Left kidney (tissue), 8 donors: ENCODE measurements at places on chromosomes 7 and 10. TPM values are rescaled to one million over a fixed set of nuclear protein-coding genes. Genes with fewer than 3 reads are reported as not detected.

Gene FAM237B
- polyA plus RNA-seq: 1.1 TPM

- DNase-seq: no peak
These were observed 311.3 kb upstream of the ZMIZ1 start for GRCh38 chr10:78757344-78757925.

DNA sequence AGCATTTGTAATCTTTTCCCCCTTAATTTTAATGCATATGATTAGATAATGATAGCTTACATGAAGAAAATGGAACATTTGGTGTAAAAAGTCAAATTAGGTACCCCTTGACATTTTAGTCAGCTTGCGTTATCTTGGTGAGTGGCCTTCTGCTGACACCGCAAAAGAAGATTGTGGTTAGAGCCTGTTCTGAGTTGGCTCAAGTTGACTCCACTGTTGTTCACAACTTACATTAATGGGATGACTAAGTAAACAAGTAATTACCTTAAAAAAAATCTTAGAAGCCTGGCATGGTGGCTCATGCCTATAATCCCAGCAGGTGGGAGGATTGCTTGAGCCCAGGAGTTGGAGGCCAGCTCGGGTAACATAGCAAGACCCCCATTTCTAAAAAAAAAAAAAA lies 24.2 kb downstream of the TRRAP start:
- no peak for DNase-seq

- DNase-seq: no peak
These were observed 9.2 kb downstream of the TAS2R60 start for GRCh38 chr7:143452495-143452894.

Gene C10orf67
- 2.7 TPM for polyA plus RNA-seq

- no peak for DNase-seq
These were observed 4.2 kb downstream of the AFAP1L2 start for GRCh38 chr10:114400091-114400490.

Gene EEPD1
- 9.1 TPM for polyA plus RNA-seq

DNA sequence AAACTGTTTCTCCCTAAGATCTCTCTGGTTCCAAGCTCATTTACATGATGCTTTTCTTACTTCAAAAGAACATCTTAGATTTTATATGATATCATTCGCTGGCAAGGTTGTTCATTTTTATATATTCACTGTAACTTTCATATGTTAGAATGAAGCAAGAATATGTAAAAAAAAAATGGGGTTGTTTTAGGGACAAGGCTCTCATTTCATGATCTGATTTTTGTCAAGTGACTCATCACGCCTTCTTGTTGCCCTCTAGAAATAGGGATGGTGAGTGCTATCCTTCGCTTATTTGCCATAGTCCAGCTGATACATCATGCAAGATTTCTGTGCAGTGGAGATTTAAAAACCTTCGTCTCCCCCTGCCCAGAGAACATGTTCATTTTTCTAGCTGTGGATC lies 14.0 kb upstream of the CELF2 start:
- DNase-seq: no peak
